ENCODE measurements at places on chromosomes 5 and 9.

DNA sequence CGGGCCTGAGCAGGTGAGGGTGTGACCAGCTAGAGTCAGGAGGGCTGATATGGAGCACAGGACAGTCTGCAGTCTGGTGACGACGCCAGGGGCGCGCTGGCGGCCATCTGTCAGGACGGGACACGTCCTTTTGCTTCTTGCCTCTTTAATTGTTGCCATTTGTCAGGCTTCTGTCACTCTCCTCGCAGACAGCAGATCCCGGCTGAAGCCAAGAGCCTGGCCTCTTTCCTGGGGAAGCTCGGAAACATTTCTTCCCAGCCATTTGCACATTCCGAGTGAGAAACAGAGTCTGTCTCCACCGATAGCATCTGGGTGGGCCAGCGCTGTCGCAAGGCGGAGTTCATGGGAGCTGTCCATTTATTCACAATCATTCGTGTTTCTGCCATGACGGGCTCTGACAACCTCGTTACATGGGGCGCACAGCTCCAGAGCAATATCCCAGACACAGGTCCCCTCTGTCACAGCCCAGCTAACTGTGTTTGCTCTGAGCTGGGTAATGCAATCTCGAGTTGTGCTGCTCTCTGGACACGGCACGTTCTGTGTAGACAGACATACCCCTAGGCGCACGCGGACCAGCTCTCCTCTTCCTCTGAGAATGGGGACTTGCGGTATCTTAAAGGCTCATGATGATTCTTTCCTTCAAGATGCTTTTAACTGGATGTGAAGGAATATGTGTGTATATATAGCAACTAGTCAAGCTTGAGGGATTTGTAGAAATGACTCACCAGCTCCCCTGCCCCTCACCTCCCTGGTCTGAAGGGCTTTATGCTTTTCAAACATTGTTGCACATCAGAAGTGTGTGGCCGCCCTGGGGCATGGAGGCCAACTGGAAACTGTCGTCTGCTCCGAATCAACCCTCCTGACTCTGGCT, 105.3 kb upstream of the FCN2 start:
- no peak for DNase-seq

- no peak for DNase-seq
Measured at GRCh38 chr9:124878518-124878917, 16.6 kb downstream of the ARPC5L start.

DNA sequence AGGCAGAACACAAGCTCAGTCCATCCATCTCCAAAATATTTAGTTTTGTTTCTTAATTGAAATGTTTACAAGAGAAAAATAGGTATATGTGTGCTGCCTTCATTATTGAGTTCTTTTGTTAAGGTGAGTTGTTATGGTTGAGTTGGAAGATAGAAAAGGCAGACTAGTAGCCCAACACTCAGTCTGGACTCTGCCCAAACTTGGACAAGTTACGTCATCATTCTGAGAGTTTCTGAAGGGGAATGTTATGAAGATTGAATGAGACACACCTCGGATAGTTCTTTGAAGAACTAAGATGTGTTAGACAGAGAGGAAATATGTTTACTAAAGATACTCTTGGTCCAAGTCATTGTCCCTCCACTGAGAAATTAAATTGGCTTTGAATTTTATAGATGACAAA, 245.5 kb downstream of the KCTD16 start:
- DNase-seq, result no peak

DNA sequence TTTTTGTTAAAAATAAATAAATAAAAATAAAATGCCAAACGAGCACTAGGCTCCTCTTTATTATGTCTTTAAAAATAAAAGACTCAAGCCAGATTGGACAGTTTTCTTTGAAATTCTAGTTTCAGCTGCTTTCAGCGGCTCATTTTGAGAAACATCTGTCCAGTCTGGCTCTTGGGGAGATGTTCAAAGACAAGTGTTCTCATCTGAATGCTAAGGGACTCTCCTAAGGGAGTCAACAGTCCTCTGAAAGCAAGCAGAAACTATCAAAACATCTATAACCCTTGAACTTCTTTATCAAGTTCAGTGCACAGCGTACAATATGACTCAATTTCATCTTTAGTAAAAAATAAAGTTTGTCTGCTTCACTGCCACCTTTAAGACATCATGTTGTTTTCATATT, 886.2 kb upstream of the DMAC1 start:
- DNase-seq, result no peak

GRCh38 chr9:105157171-105157583, 87.3 kb upstream of the SLC44A1 start:
- DNase-seq, result peak; percentile 38

GRCh38 chr5:178340637-178341036, 108.0 kb upstream of the PHYKPL start:
- DNase-seq, result no peak

GRCh38 chr5:33420946-33421345, 19.8 kb upstream of the TARS1 start:
- no peak for DNase-seq

GRCh38 chr5:116145416-116145815, 60.6 kb downstream of the COMMD10 start:
- no peak for DNase-seq

DNA sequence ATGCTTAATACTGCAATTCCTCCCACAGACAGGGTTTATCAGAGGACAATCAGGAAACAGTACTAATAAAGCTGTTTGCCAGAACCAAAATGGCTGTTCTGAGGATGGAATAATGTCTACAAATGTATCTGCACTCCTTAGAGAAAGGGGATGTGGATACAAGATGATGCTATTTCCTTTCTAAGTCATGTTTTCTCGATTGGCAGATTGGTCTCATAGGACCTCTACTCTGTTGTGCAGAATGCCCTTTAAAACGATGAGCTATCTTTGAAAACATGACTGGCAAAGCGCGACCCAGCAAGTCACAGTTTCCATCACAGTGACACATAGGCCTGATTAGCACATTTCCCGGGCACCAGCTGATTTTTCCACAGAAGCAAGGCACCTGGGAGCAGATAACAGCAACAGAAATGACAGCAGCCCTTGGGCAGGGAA, 54.0 kb downstream of the AOPEP start:
- DNase-seq, result no peak

- DNase-seq, result peak; percentile 21
Measured at GRCh38 chr5:161230221-161230620, 316.3 kb downstream of the GABRB2 start.

DNA sequence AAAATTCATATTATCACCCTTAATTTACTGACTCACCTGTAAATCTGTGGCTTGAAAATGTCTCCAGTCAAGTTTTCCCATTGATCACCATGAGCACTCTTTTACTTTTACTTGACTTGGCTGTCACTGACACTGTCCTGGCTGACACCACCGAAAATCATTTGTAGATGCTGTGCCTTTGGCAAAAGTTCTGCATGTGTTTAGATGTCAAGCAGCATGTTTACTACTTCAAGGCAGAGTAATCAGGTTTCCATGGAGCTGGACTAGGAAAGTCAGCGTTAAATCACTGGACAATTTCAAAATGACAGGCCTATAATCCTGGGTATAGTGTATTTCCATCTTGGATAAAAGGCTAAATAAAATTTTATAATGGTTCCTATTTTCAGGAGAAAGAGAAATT, 1530.6 kb upstream of the CDH6 start:
- DNase-seq, result no peak

DNA sequence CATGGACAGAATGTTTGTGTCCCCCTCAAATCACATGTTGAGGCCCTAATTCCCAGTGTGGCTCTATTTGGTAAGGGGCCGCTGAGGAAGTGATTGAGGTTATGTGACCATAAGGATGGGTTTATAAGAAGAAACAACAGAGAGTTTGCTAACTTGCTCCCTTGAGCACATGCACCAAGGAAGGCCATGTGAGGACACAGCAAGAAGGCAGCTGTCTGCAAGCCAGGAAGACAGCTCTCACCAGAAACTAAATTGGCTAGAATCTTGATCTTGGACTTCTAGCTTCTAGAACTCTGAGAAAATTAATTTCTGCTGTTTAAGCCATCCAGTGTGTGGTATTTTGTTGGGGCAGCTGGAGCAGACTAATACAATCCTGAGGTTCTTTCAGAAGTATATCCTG, 35.2 kb upstream of the CDC42SE2 start:
- DNase-seq, result no peak

GRCh38 chr5:134837530-134838181, 8.1 kb upstream of the C5orf24 start:
- no peak for DNase-seq

- no peak for DNase-seq
Measured at GRCh38 chr9:120980951-120981350, 54.4 kb upstream of the TRAF1 start.

DNA sequence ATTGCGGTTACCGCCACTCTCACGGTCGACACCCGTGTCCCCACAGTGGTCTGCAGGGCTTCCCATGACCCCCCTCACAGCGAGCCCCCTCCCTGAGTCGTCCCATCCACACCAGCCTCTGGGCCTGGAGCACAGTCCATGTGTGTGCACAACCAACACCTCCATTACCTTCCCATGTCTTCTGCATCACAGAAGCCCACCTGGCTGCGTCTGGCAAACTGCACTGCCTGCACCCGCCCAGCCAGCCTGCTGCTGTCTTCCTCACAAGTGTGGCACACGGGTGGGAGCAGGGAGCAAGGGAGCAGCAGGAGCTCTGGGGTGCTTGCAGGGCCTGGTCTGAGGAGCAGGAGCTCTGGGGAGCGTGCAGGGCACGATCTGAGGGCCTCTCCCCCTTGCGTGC, 415.3 kb upstream of the IRX4 start:
- DNase-seq, result no peak

DNA sequence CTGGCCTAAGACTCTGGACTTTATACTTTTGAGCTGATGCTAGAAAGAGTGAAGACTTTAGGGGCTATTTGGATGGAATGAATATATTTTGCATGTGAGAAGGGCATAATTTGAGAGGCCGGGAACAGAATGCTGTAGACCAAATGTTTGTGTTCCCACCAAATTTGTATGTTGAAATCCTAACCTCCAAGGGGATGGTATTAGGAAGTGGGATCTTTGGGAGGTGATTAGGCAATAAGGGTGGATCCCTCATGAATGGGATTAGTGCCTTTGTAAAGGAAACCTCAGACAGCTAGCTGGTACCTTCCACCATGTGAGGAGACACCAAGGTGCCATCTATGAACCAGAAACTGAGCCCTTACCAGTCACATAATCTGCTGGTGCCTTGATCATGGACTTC, 165.1 kb upstream of the S1PR3 start:
- no peak for DNase-seq

- DNase-seq, result no peak
Measured at GRCh38 chr5:154995679-154996078, 17.9 kb upstream of the KIF4B start.

GRCh38 chr9:98175028-98175569, 17.3 kb downstream of the CORO2A start:
- no peak for DNase-seq

GRCh38 chr5:6505783-6506557, 57.3 kb downstream of the UBE2QL1 start:
- no peak for DNase-seq

DNA sequence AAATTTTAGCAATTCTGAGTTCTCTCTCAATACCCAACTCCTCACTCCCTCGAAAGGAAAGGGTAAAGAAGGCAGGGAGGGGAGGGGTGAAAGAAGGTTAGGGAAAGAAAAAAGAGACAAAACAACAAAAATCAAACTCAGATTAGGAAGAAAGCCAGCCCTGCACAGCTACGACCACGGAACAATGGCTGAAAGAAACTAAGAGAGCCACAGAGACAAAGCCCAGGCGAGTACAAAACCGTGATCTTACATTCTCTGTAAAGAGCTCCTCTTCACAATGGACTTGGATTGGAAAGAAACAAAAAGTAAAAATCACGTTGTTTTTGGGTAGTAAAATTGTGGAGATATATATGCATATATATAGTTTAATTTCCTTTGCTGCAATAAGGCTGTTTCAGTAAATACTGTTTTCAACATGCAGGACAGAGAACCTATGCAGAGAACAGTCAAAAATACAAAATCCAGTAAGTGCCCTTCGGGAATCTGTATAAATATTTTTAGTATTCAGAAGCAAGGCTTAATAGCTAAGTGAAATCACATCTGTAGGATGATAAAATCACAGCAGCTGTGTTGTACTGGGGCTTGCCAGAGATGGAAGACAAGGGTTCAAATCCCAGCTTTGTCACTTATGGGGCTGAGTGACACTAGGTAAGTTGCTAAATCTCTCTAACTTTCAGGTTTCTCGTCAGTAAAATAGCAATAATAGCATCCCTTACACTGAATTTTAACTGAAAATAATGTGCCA, 16.9 kb downstream of the PSMB7 start:
- no peak for DNase-seq

- DNase-seq, result peak; percentile 43
Measured at GRCh38 chr9:99162759-99163364, 57.9 kb downstream of the TGFBR1 start.

DNA sequence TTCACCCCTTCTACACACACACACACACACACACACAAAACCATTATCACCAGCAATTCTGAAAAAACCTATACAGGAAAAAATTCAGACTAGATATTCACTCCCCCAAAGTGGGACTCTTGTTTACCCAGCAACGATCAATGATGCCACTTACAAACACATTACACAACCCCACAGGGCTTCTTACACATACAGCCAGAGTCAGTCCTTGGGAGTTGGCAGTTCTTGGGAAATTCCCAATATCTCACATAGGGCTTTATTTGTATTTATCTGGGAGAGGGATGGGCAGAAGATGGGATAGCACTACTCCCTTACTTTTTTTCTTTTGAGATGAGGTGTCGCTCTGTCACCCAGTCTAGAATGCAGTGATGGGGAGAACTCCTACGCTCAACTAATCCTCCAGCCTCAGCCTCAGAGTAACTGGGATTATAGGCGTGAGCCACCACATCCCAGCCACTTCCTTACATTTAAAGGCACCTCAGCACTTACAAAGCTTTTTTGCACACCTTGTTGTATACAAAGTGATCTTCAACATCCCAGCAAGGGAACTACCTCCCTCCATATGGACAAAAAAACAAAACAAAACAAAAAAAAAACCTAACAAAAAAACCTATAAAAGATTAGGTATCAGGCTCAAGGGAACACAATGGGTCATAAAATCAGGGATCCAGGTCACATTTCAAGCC, 168.4 kb downstream of the TSSK1B start:
- no peak for DNase-seq

DNA sequence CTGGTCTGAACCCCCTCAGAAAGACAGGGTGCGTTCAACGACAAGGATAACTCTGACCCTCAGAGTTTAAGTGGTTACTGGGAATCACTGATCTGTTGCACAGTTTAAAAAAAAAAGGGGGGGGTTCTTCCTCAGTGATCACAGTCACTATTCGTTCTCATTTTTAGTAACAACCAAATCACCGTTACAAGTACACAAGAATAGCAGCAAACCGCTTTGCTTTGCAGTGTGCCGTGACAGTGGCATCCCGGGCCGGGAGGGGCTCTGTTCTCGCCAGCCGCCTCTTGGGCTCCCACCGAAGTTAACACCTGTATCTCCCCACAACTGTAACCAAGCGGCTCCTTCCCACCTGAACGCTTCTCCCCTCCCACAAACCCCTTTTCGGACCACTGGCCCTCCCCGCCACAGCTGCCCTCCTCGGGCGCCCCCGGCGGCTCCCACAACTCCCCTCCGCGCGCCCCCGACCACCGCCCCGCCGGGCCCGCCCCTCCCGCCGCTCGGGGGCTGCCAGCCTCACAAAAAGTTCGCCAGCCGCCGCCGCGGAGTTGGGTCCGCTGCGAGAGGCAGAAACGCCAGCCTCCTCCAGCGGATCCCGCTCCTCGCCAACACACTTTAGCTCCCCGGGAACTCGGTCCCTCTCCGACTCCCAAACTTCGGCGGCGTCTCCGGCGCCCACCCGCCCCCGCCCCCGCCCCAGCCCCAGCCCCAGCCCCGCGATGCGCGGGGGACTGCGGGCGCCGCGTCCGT, 1.2 kb downstream of the SSBP2 start:
- DNase-seq, result no peak
